ENCODE measurements at places on chromosomes 1 and 21. TPM values are rescaled to one million over a fixed set of nuclear protein-coding genes. Genes with fewer than 3 reads are reported as not detected.

NBL1 gene
- total RNA-seq = 22.0 TPM

ZNF436 gene
- 28.6 TPM for total RNA-seq

MX2 gene
- total RNA-seq = 6.1 TPM

KCNAB2 gene
- 8.5 TPM for total RNA-seq

TSSK3 gene
- 1.1 TPM for total RNA-seq

BCAN gene
- 0.18 TPM for total RNA-seq

GUCA2A gene
- not detected for total RNA-seq

SEC16B gene
- 6.3 TPM for total RNA-seq

FASLG gene
- not detected for total RNA-seq

ICOSLG gene
- total RNA-seq = 4.5 TPM

TAS1R1 gene
- total RNA-seq = 0.53 TPM

PCP4 gene
- total RNA-seq = 1.1 TPM

ASPM gene
- total RNA-seq = 12.7 TPM

IQGAP3 gene
- 11.3 TPM for total RNA-seq

PYHIN1 gene
- 0.18 TPM for total RNA-seq

OLFM3 gene
- 5.1 TPM for total RNA-seq

PMVK gene
- 15.4 TPM for total RNA-seq

WDR64 gene
- not detected for total RNA-seq

PPIAL4G gene
- 0.12 TPM for total RNA-seq

KRTAP10-12 gene
- not detected for total RNA-seq

SHISAL2A gene
- 2.0 TPM for total RNA-seq

MAP3K7CL gene
- total RNA-seq = 6.1 TPM

NT5C1A gene
- 4.1 TPM for total RNA-seq

SH2D1B gene
- total RNA-seq = 0.35 TPM

BTBD8 gene
- 7.3 TPM for total RNA-seq

FNDC10 gene
- total RNA-seq = 1.3 TPM

AUNIP gene
- 1.2 TPM for total RNA-seq

GNAT2 gene
- total RNA-seq = not detected

OSCP1 gene
- 23.4 TPM for total RNA-seq

MEX3A gene
- total RNA-seq = 29.6 TPM

LDLRAP1 gene
- 12.2 TPM for total RNA-seq

AKT3 gene
- 31.6 TPM for total RNA-seq

PRRX1 gene
- 33.0 TPM for total RNA-seq

KCNQ4 gene
- total RNA-seq = 8.6 TPM

PADI2 gene
- 21.5 TPM for total RNA-seq

HMGB4 gene
- total RNA-seq = not detected

P3R3URF gene
- not detected for total RNA-seq

AADACL3 gene
- not detected for total RNA-seq

RGS7 gene
- total RNA-seq = 5.0 TPM

ATP8B2 gene
- total RNA-seq = 57.7 TPM

GFI1 gene
- 1.5 TPM for total RNA-seq

RPS27 gene
- 4,585 TPM for total RNA-seq

SFT2D2 gene
- 39.7 TPM for total RNA-seq

PLPPR4 gene
- total RNA-seq = 2.2 TPM

C4BPA gene
- 0.76 TPM for total RNA-seq

TMEM50B gene
- total RNA-seq = 50.4 TPM

MMP23B gene
- total RNA-seq = 48.1 TPM

NLRP3 gene
- 4.0 TPM for total RNA-seq

GBP4 gene
- 9.6 TPM for total RNA-seq

LIN28A gene
- total RNA-seq = not detected

RSPO1 gene
- total RNA-seq = 2.2 TPM

SLC1A7 gene
- 0.23 TPM for total RNA-seq

BSND gene
- 3.7 TPM for total RNA-seq

ORC1 gene
- 4.0 TPM for total RNA-seq
